HL-60 (cell line): ENCODE measurements at places on chromosomes 13 and 19.

DNA sequence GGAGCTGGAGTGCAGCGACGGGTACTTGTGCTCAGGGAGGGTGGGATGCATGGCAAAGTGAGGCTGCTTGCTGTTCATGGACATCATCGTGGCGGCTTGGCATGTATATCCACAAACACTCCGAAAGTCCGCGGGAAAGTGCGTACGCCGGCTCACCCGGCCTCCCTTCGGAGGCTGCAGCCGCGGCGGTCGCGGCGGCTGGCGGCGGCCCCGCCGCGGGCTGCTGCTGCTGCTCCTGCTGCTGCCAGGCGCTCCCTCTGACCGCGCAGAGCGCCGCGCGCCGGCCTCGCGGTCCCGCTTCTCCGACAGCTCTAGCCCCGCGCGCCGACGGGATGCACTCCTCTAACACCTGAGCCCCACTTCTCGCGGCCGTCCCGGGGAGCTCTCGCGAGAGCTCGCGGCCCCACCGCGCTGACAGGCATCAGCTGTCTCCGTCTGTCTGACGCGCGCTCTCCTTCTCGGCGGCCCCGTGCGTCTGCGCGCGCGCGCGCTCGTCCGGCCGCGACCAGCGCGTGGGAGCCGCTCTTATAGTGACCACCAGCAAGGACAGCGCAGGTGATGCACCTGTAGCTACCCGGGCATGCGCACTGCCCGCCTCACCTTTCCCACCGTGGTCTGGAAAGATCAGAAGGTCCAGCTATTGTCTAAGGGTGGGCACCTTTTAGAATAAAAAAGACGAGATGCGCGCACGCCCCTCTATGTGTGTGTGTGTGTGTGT, at the start of gene POU4F1:
Gene POU4F1 (minus strand): TSS at position 313 of the 718 bp plus-strand sequence. CDS start 226 bp downstream, at position 87.
- DNase-seq = peak; percentile 64

DNA sequence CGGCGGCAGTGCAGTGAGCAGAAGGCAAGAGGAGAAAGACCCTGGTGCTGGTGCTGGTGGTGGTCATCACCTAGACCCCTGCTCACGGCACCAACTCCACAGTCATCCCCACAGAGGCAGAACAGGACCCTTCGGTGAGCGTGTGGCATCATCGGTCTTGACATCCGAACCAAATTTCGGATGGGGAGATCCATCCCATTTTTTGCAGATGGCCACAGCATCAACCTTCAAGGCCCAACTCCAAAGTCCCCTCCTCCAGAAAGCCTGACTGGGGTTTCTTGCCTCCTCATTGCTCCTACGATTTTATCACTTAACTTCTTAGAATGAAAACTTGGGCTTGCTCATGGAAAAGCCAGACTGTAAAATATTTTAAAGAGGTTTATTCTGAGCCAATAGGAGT, 8.7 kb upstream of the KLK12 start:
- DNase-seq = no peak

DNA sequence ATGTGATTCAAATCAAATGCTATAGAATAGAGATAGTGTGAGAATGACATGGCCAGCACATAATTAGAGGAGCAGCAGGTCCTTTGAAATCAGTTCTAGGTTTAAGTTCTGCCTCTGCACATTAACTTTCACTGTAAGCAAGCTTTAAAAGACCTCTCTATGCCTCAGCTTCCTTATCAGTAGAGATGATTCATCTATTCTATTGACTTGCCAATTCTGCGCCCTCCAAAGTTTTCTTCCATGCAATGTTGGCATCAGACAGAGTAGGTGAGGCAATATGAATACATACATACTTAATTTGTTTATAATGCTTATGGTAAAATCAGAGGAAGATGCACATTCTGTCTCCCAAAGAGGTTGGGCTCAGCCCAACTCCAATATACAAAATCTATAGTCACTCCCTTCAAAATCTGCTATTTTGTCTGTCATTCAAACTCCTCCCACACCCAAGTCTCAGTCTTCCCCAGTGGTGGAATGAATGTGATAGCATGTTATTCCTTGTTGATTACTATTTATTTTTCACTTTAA, 525.5 kb downstream of the RFC3 start:
- no peak for DNase-seq

- DNase-seq = no peak
Observed at GRCh38 chr19:4456843-4457653, 546 bp downstream of the UBXN6 start.

DNA sequence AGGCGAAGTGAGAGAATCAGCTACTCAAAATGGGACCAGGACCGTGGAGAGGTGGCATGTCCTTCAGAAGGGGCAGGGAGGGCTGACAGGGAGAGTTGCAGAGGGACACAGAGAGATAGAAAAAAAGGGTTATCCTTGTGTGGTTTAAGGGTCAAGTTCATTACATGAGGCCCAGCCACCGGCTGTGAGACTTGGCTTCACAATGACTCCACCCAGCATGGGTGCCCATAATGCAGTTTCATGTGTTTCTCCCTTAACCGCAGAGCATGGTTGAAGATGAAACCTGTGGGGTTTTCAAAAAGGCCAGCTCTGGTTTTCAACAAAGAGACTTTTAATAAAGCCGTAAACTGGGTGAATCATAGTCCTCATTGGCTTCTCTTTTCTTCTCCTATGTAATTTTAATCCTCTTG, 164.6 kb downstream of the KLF5 start:
- no peak for DNase-seq

DNA sequence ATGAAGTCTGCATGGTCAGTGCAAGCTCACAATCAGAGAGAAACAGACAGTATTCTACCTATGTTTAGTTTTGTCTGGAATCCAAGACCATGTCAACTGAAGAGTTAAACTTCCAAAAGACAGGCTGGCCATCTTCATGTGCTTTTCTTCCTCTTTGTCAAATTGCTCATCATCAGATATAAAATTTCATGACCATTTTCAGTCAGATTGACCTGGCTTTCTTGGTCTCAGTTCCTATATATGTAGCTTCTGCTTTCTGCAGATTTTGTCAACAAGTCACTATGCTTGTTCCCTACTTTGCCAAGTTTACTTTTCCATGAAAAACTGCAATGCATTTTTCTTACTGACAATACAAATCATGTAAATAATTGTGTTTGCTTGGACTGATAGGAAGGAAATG, 13.9 kb downstream of the SLC46A3 start:
- DNase-seq = no peak

- no peak for DNase-seq
Observed at GRCh38 chr19:51921949-51922348, 5.3 kb upstream of the ZNF613 start.

DNA sequence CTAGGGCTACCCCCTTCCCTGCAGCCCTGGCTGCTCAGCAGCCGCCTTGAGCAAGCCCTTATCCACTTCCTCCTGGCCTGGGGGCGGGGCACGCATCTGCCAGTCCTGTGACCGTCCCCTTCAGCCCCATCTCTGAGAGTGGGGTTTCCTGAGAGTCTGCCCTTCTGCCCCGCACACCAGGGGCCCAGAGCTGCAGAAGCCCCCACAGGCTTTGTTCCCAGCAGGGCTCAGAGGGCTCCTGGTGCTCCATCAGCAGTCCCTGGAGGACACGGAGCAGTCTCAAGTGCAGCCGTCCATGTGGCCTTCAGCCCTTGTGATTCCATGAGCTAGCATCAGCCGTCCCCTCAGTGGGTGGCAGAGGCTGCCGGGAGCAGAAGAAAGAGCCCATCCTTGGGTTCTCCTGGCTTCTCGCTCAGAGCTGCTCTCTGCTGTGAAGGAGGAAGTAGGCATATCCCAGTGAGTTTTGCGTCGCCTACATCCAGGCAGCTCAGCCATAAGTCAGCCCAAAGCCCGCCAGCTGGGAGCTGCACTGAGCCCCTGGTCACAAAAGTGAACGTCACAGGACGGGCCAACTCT, 16.3 kb downstream of the MYO9B start:
- peak; percentile 89 for DNase-seq
